ENCODE measurements at places on chromosomes 7 and 10. TPM values are rescaled to one million over a fixed set of nuclear protein-coding genes. Genes with fewer than 3 reads are reported as not detected.

Gene GDF10
- not detected for total RNA-seq

Gene RBM33
- 26.0 TPM for total RNA-seq

Gene ENKUR
- total RNA-seq = 1.1 TPM

Gene CCL24
- not detected for total RNA-seq

Gene ANKRD1
- total RNA-seq = 14.5 TPM

Gene LIPJ
- total RNA-seq = not detected

Gene INHBA
- 1.6 TPM for total RNA-seq

Gene CYP2C9
- not detected for total RNA-seq

Gene ARHGEF5
- total RNA-seq = 29.1 TPM

Gene CLCN1
- total RNA-seq = not detected

Gene RADIL
- total RNA-seq = not detected

Gene RTKN2
- 0.22 TPM for total RNA-seq

Gene FFAR4
- not detected for total RNA-seq

Gene OPN1SW
- total RNA-seq = not detected

Gene RHOBTB1
- total RNA-seq = 58.9 TPM

Gene PAX4
- not detected for total RNA-seq

Gene AKR1C1
- total RNA-seq = 0.79 TPM

Gene LDB3
- 2.0 TPM for total RNA-seq

Gene HOXA3
- 4.7 TPM for total RNA-seq

Gene CDHR3
- total RNA-seq = 0.39 TPM

Gene MAGI2
- total RNA-seq = 9.5 TPM
